ENCODE measurements at places on chromosomes 6 and 20.

DNA sequence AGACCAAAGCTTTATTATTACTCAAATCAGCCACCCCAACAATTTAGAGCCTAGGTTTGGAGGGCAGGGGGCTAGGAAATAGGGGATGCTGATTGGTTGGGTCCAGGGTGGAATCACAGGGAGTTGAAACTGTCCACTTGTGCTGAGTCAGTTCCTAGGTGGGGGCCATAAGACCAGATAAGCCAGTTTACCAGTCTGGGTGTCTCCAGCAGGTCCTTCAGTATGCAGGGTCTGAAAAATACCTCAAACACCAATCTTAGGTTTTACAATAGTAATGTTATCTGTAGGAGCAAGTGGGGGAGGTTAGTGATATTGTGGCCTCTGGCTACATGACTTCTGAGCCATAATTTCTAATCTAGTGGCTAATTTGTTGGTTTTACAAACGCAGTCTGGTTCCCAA is 63.2 kb downstream of the UBR2 start:
- no peak for DNase-seq

GRCh38 chr6:126539022-126539421 is 199.1 kb downstream of the CENPW start:
- no peak for DNase-seq

DNA sequence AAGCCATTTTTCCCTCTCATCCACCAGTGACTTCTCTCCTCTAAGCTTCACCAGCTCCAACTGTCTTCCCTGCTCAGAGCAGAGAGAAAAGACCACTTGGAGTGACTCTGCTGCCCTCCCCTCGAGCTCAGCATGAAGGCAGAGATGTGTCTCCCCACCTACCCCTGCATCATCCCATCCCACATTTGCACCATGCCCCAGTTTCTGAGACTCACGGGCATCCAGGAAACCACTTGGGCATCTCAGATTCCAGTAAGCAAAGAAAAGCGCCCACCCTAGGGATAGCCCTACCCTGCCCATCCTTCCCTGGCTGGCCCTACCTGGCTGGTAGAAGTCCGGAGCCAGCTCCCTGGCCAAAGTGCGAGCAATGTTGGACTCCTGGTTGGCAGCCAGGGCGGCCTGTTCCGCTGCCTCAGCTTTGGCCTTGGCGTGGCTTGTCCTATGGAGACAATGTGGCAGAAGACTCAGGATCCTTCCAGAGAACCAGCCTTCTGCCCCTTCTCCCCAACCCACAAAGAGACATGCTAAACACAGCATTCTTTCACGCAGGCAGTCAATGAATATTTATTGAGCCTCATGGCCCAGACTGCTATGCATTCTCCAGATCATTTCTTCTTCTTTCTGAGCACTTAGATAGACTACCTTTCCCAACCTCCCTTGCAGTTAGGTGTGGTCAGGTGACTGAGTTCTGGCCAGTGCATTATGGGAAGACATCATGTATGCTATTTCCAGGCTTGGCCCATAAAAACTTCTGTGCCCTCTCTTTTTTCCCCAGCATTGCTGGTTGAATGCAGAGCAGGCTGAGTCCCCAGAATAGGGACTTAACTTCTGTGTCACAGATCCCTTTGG is 68.6 kb downstream of the JPH2 start:
- no peak for DNase-seq

DNA sequence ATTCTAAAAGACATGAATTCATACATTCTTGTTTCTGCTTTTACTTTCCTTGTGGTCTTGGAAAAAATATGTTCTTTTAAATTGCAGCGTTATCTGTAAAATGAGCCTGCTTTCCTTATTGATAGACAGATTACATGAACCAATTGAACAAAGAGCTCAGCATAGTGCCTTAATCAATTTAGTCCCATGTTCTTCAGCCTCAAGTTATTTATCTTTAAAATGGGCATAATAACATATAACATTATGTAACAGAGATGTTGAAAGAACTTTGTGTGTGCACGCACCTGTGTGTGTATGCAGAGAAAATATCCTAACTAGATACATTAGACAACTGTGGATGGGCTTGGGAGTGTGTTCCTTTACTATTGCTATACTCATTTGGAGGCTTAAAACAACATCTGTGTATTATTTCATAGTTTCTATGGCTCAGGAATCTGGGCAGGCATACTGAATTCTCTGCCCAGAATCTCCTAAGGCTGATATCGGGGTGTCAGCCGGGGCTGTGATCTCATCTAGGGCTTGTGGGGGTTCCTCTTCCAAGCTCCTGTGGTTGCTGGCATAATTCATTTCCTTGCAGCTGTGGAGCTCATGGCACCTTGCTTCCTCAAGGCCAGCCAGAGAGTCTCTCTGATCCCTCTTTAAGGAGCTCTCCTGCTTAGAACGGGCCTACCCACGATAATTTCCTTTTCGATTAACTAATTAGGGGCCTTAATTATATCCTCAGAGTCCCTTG is 194.1 kb downstream of the ARID1B start:
- DNase-seq, result no peak

- peak; percentile 30 for DNase-seq
These were observed 60.0 kb upstream of the BTN3A2 start for GRCh38 chr6:26304797-26305640.

DNA sequence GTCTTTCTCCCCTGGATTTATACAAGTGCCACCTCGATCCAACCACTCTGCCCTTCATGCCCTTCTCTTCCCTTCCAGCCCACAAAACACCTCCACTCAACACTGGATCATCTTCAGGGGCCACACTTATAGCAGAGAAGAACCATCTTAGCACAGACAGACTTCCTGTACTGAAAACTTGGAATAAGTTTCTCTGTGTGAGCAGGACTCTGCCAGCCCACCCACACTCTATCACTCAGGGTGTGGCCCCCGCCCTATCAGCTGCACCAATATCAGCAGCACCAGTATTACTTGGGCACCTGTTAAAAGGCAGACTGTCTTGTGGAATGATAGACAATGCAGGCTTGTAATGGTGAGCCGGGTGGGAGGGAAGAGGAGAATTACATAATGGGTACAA is 86.7 kb downstream of the SCML4 start:
- DNase-seq, result no peak

DNA sequence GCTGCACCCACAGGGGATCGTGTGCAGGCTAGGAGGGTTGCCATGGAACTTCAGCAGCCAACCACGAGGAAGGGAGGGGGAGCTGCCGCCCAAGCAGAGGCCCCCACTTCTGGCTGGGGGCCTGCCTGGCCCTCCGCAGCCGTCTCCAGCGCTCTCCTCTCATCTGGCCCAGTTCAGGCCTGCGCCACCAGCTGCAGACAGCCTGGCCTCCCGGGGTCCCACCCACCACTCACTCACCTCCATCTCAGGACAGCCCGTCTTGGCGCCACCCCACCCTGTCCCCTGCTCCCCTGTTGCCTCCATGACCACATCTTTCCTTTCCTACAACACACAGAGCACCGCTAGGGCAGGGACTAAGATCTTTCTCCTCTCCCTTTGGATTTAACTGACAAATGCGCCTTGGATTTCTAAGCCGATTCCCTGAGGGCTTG is 98.7 kb downstream of the ANKRD60 start:
- DNase-seq, result no peak

GRCh38 chr6:90448836-90449235 is 138.0 kb downstream of the MAP3K7 start:
- no peak for DNase-seq

DNA sequence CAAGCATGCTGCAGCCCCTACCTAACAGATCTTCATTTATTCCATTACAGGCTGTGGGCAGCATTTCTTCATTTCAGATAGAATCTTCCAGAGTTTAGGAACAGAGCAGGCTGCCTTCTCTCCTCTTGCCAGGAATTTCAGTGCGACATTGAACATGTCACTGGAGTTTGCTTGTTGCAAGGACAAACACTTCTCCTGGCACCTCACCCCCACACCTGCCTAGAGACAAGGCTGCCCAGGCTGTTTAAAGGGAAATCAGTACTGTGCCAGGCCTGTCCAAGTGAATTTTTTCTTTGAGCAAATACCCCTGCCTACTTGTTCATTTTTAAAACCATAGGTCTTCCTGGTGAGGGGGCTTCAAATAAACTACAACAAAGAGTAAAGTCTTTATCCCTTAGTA is 594.1 kb downstream of the PTPRT start:
- no peak for DNase-seq

All from activated T-helper 9 cell treated with anti-CD3 and anti-CD28 coated beads, Interleukin-2, amount 50 U/mL, for 16 hours (primary cell).